ENCODE measurements at places on chromosomes 5 and 9.

- no peak for DNase-seq
Measured at GRCh38 chr5:151580858-151581257, 10.3 kb downstream of the FAT2 start.

DNA sequence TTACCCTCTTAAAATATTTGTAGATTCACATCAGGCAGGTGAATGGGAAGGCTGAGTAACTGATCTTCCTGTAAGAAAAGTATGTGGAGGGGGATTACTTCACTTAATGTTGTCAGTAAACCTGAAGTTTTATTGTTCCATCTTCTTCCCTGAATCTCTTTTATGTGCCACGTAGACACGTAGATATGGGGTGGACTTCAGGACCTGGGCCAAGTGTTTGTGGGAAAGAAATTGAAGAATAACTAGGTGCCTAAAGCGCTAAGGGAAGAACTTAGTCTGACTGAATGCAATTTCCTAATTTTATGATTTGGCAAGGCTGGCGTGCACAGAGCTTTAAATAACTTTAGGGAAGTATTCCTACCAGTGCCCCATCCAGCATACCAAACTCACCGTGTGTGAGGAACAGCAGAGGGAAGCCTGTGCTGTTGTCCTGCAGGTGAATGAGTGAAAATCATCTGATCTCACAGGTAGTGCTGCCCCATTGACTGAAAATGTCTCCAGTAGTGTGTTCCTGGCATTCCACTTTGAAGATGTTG lies 323.4 kb downstream of the KDM4C start:
- no peak for DNase-seq

DNA sequence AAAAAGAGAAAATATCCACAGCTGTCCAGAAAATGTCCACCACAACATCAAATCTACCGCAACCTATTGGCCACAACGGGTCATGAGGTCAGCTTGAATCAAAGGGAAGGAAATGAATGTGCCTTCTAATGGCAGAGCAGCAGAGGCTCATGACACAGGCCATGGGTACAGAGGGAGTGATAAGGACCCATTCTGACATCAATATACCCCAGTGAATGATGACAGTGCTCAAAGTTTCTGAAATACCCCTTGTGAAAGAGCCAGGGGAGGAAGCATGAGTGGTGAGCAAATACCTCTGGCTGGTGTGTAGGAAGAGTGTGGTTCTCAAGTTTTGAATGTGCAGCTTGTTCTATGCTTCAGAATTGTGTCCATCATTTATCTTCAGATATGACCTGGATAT lies 348.2 kb downstream of the IRX1 start:
- no peak for DNase-seq

DNA sequence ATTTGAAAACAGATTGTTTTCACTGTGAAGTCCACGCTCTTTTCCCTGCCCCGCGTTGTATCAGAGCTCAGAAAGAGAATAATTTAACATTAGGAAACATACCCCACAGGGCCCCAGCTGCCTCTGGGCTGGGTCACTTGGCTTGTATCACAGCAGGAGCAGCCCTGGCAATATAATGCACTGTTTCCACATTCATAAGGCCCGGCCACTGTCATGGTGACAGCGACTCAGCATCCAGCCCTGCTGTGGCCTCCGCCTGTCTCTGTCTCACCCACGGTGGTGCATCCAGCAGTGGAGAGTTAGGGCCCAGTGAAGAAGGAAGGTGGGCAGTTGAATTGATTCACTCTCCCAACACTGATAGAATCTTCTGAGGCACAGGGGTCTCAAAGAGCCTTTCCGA lies 188.9 kb downstream of the NSG2 start:
- DNase-seq, result no peak

GRCh38 chr9:34037626-34038025 lies 11.1 kb downstream of the UBAP2 start:
- no peak for DNase-seq

- DNase-seq, result no peak
Measured at GRCh38 chr5:64165500-64166200, at the start of gene RNF180. TSS of gene RNF180 (plus strand) at chr5:64165843. CDS start at chr5:64200808, 34,965 bp downstream.

- DNase-seq, result no peak
Measured at GRCh38 chr5:165149431-165149830, 1644.0 kb downstream of the MAT2B start.

Measured in thymus (tissue), 14 donors.